Immature natural killer cell (primary cell): ENCODE measurements at places on chromosomes 2 and 18.

DNA sequence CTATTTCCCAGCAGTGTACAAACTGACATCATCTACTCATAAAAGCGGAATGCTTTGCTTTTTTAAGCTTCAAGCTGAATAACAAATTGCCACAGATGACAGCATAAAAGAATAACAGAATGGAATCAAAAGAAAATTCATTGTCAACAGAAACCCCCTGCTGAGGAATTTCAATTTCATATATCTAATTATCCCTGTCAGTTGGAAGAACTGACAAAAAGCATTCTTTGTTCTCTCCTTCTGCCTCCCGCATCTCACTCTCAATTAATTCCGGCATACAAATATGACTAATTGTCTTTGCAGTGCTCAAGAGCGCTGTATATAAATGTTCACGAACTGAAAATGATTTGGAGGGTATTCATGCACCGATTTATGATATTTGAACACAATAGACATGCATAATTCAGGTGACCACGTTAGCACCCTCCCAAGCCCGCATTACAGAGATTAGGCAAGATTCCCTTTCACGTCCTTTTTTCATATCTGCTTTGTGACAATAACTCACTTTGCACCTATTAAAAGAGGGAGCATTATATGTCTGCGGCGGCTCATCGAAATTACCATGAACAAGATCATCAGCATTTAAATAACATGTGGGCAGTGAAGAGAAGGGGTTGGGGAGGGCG, 277.7 kb upstream of the SALL3 start:
- DNase-seq, result no peak

DNA sequence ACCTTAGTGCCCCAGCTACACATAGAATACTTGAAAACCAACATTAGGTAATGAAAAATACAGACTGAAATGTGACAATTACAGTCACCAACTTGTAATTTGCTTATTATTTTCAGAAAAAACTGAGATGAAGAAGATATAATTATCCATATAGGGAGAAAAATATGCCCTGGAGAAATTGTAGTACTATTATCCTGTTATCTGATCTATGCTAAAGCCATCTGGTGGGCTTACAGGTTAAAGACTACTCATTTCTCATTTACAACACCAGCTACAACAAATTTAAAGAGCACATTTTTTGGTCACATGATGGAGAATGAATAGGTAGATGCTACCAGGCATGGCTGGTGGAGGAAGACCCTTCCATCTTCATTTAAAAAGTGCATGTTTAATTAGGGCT, 79.6 kb upstream of the NYAP2 start:
- DNase-seq, result no peak

GRCh38 chr2:172086241-172087206, 1.2 kb downstream of the DLX1 start:
- DNase-seq, result peak; percentile 46

DNA sequence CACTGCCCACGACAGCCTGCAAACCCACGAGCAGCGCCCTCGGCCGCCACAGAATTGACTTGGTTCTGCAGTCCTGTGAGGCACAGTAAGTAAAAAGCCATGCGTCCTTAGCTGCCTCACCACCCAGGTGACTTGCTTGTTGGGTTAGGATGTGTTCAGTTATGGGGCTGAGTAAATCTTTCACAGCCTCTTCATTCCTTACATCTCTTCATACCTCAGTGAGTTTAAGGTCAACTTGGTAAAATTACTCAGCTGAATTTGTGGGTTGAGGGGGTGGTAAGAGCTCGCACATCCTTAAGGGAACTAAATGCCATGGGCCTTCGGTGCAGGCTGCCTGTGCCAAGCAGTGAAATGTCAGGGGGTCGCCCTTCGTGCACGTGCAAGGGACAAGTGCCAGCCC, 165.2 kb upstream of the ALKAL2 start:
- DNase-seq, result no peak

GRCh38 chr2:121151311-121152109, 133.5 kb downstream of the TFCP2L1 start:
- DNase-seq, result no peak

DNA sequence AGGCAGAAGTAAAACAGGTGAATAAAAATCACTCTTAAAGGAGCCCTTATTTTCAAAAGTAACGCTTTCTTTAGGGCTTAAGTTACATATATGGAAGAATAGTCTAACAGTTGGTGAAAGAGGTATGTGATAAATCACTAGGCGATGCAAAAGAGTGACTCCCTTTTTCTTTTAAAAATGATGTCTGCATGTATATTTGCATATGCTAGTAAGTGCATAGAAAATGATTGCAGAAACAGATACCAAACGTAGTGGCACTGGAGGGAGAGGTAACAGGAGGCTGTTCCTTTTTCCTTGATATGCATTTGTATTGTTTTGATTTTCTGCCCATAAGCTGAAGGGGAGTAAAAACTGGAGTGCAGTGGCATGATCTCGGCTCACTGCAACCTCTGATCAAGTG, 158.3 kb downstream of the PRPF40A start:
- no peak for DNase-seq

GRCh38 chr2:25409468-25409867, 67.7 kb upstream of the DNMT3A start:
- no peak for DNase-seq

DNA sequence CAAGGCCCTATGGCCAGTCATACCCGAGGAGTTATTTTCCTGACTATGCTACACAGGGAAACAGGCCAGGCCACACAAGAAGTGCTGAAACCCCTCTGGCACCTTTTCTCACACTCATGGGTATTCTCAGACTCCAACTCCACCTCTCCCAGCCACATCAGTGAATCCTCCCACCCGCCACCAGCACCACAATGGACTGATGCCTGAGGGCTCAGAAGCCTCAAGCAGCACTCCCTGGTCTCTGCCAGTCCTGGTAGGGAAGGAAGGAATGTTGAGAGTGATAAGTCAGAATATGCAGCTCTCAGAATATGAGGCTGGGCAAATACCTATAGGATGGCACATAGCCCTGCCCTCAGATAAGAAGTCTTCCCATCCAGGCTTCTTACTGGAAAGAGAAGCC, 391.1 kb downstream of the ALK start:
- no peak for DNase-seq

- no peak for DNase-seq
Observed at GRCh38 chr2:221380062-221380461, 192.0 kb downstream of the EPHA4 start.

- no peak for DNase-seq
Observed at GRCh38 chr2:68263632-68264031, 11.3 kb upstream of the PPP3R1 start.

DNA sequence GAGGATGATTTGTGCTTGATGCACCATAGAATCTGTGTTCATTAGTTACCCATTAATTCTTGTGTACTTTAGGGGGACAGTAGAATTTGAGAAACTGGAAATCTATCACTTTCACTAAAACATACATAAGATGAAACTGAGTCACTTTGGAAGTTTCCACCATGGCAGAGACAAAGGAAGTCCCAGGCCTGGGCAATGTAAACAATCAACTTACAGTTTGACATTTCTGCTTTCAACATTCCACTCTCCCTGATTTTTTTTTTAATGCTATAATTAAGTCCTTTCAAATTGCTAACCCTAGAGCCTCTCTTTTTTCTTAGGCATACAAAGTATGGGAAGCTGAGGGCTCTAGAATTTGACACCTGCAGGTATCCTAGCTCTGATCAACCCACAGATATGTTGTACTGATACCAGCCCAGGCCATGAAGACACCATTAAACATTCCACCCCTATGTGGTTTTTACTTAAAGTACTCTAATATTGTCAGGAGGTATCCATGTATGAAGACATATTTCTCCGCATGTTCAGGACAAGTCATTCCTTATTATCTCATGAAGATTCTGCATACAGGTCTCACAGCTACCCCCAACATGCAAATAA, 88.5 kb upstream of the GLS start:
- no peak for DNase-seq

DNA sequence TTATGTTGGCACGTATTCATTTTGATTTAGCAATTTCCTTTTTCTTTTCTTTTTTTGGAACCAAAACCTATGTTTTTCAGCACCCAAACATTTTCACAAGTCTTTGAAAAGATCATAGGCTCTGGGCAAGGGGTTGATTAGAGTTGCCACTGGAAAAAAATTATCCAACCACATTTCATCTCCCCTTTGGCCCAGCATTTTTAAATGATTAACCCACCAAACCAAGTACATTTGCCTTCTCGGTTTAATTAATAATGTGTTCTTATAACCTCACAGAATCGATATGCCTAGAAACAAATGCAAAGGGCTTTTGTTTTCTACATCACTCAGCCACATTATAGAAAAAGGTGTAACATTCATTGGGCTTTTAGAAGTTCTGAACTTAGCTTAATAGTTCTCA, 66.1 kb downstream of the CHST9 start:
- DNase-seq, result no peak

- no peak for DNase-seq
Observed at GRCh38 chr2:46655551-46656436, 176.4 kb downstream of the TMEM247 start.

DNA sequence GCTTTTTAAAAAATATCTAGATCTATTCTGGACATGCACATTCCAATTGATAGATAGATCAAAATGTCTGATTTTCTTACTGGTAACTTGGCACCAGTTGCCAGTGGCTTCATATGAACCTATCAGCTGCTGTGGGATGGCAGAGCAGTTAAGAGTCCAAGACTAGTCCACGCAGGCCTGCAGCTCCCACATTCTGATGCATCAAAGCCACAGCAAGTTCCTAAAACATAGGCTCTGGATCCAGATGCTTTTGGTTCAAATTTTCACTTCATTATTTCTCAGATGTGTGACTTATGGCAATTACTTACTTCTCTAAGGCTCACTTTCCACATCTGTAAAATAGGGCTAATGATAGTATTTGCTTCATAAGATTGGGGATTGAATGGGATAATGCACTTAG, 48.0 kb upstream of the CYP1B1 start:
- no peak for DNase-seq

DNA sequence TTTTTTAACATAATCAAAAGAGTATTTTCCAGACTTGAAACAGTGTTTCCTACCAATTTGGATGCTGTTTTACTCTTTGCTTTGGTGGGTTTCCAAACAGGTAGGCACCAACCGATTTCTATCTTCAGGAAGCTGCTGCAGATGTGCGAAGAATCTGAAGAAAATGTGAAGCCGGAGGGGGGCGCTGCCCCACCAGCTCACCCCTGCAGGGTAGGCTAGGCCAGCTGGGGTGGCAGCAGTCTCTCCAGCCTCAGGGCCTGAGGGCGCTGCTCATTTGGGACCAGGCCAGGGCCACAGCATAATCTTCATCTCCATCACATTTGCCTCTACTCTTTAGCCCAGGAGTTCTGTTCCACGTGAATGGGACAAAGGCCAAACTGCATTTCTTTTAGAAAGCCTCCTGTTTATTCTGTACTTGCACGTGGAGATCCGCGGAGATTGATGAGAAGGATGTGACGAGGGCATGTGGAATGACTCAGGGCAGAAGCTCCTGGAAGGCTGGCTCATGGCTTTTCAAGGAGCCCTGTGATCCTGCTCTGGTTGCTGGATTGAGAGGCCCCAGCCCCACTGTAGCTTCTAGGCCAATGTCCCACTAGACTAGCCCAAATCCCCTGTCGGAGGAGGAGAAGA, 84.2 kb upstream of the FAM136A start:
- DNase-seq, result no peak

DNA sequence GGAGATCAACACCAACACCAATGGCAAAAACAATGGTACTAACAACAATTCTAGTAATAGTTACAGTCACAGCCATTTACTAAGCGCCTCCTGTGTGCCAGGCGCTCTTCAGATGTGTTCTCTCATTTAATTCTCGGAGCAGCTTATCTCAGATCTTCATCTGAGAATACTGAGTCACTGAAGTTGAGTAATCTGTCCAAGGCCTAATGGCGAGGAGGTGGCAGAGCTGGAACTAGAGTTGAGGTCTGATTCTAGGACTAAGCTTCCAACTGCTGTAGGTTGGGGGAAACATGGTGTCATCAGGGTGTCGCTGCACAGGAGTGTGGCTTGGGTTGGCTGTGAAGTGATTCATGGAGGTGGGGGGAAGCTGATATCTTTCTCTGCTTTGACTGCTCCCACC, 156.1 kb downstream of the DYSF start:
- DNase-seq, result no peak

DNA sequence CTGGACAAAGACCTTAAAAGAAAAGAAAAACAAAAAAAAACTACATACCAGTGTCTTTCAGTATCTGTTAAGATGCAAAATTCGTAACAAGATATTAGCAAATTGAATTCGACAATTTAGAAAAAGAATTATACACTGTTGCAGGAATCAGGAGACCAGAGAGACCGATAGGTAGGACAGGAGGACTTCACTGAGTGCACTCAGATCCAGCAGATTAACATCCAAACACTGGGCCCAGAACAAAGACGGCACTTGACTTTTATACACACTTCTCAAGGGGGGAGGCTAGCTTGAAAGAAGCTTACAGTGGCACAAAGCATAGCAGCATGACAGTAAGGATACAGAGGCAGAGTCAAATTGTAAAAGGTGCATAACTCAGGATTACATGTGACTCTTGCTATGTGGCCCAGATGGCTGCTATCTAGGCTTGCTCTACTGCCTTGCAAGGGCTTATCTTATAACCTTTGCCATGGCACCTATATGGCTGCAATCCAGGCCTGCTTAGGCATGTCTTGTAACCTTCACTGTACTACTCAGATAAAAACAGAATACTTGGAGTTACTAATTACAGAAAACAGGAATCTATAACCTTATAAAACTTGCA, 507.3 kb upstream of the LRRTM4 start:
- no peak for DNase-seq

- DNase-seq, result no peak
Observed at GRCh38 chr2:169659320-169659719, 34.9 kb downstream of the CFAP210 start.

GRCh38 chr2:705971-706511, 28.8 kb upstream of the TMEM18 start:
- no peak for DNase-seq
